ENCODE measurements at places on chromosomes 2 and 18. TPM values are rescaled to one million over a fixed set of nuclear protein-coding genes. Genes with fewer than 3 reads are reported as not detected.
A peak's percentile ranks its signal among the peaks of the same experiment; 100 is the strongest.

The DHRS9 gene
- total RNA-seq: not detected

The HAUS1 gene
- 58.5 TPM for total RNA-seq

The CLEC4F gene
- not detected for total RNA-seq

The PJVK gene
- 2.2 TPM for total RNA-seq

The B3GNT7 gene
- total RNA-seq: not detected

The SLC30A3 gene
- 0.45 TPM for total RNA-seq

- no peak overlapping the region for H3K27ac ChIP-seq
- H3K36me3 ChIP-seq: no peaks in the 10 kb centered on the region
- H3K4me1 ChIP-seq: no peaks in the 10 kb centered on the region
- H3K27me3 ChIP-seq: no peaks in the 10 kb centered on the region
- DNase-seq: no peak
- no peak overlapping the region for H3K4me3 ChIP-seq
These were observed 111.0 kb upstream of the ERBB4 start for GRCh38 chr2:212649646-212650045.

DNA sequence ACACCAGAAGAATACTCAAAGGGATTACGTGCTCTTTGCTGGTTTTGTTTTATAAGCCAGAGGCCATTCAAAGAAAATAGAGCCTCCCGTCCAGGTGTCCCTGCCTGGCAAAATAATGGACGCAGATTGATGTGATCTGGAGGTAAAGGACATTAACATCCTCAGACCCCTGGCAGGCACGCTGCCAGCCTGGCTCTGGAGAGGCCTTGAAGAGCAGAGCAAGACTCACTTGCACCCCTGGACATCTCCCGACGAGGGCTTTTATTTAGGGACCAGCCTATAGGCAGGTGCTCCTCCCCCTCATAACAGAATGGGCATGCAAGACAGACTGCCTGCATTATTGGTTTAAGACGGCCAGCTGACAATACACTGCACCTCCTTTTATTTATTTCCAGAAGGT lies 291.3 kb downstream of the BCL11A start:
- no peaks in the 10 kb centered on the region for H3K4me1 ChIP-seq
- H3K27ac ChIP-seq: no peak overlapping the region
- H3K4me3 ChIP-seq: no peak overlapping the region
- H3K36me3 ChIP-seq: no peaks in the 10 kb centered on the region
- no peak for DNase-seq
- no peaks in the 10 kb centered on the region for H3K27me3 ChIP-seq

- H3K27me3 ChIP-seq: no peaks in the 10 kb centered on the region
- H3K4me3 ChIP-seq: no peak overlapping the region
- H3K36me3 ChIP-seq: no peaks in the 10 kb centered on the region
- H3K27ac ChIP-seq: no peak overlapping the region
- DNase-seq: no peak
These were observed 113.0 kb downstream of the MEP1B start for GRCh38 chr18:32302806-32303205.

DNA sequence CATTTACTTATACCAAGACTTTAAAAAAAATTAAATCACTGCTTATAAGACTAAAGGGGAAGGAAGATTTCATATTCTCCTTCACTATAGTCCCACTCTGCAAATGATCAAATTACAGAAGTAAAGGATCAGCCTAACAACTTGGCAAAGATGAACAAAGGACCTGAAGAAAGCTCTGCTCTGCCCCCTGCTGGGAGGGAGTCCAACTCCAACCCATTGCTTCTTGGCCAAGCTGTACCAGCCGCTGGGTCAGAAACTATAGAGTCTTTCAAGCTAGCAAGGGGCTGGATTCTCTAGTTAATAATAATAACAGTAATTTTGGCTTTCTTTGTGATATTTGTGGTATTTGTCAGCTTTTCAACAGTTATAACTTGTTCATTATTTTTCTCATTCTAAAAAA lies 927.0 kb upstream of the CRIM1 start:
- no peaks in the 10 kb centered on the region for H3K36me3 ChIP-seq
- DNase-seq: peak; percentile 8
- H3K27me3 ChIP-seq: no peaks in the 10 kb centered on the region
- H3K4me1 ChIP-seq: no peaks in the 10 kb centered on the region
- H3K27ac ChIP-seq: no peak overlapping the region

- H3K4me1 ChIP-seq: peaks cover 3% of the 10 kb centered on the region
- no peaks in the 10 kb centered on the region for H3K36me3 ChIP-seq
- DNase-seq: no peak
- H3K4me3 ChIP-seq: no peak overlapping the region
These were observed 267.0 kb upstream of the HS6ST1 start for GRCh38 chr2:128585706-128586105.

- no peak overlapping the region for H3K27ac ChIP-seq
- peaks cover 35% of the 10 kb centered on the region for H3K4me1 ChIP-seq
- no peak overlapping the region for H3K4me3 ChIP-seq
- DNase-seq: no peak
These were observed 165.7 kb downstream of the RTP5 start for GRCh38 chr2:242034996-242035814.

DNA sequence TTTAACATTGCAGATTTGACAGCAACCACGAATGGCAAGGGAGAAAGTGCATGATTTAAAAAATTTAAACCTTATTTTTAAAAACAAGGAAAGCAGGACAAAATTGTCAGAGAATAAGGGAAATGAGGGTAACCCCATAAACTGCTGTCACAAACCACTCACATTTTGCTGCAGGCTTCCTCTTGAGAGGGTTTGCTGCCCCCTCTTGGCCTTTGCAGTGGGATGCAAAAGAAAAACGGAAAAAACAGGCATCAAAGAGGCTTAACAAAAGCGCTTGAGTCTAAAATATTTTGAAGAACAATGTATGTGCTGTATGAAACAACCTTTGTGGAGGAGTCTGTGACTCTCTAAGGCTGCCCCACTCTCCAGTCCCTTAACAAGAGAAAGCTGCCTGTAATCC lies 91.6 kb downstream of the TMX3 start:
- H3K27me3 ChIP-seq: no peaks in the 10 kb centered on the region
- H3K4me1 ChIP-seq: no peaks in the 10 kb centered on the region
- no peak overlapping the region for H3K4me3 ChIP-seq
- no peaks in the 10 kb centered on the region for H3K36me3 ChIP-seq
- no peak overlapping the region for H3K27ac ChIP-seq
- peak; percentile 11 for DNase-seq

GRCh38 chr18:62611453-62612288 lies 88.8 kb downstream of the ZCCHC2 start:
- no peak overlapping the region for H3K4me3 ChIP-seq
- no peak for DNase-seq
- H3K27me3 ChIP-seq: peaks cover 25% of the 10 kb centered on the region
- no peak overlapping the region for H3K27ac ChIP-seq

GRCh38 chr2:84477886-84478285 lies 18.8 kb upstream of the SUCLG1 start:
- H3K4me1 ChIP-seq: peaks cover 17% of the 10 kb centered on the region
- no peak overlapping the region for H3K27ac ChIP-seq
- no peak for DNase-seq
- no peak overlapping the region for H3K4me3 ChIP-seq

DNA sequence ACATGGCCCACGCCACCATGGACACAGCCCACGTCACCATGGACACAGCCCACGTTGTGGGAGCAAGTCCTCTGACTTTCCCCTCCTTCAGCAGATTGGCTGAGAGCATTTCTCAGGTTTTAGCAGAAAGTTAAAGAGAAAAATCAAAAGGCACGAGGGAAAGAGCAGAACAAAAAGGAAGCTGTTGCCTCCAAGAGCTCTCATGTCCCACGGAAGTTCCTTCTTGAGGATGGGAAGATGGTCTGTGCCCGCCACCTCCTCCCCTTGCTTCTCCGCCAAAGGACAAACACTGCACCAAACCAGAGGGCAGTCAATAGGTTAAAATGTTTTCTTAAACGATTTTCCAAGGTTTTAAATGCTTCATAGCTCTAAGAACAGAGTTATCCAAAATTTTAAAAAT lies 148.4 kb downstream of the HDAC4 start:
- peaks cover 73% of the 10 kb centered on the region for H3K4me1 ChIP-seq
- peaks cover 63% of the 10 kb centered on the region for H3K36me3 ChIP-seq
- no peak for DNase-seq
- no peaks in the 10 kb centered on the region for H3K27me3 ChIP-seq
- no peak overlapping the region for H3K27ac ChIP-seq
- H3K4me3 ChIP-seq: no peak overlapping the region

- H3K36me3 ChIP-seq: no peaks in the 10 kb centered on the region
- H3K27ac ChIP-seq: no peak overlapping the region
- H3K27me3 ChIP-seq: no peaks in the 10 kb centered on the region
- H3K4me1 ChIP-seq: no peaks in the 10 kb centered on the region
- no peak overlapping the region for H3K4me3 ChIP-seq
These were observed 12.3 kb upstream of the NEU4 start for GRCh38 chr2:241796610-241797138.

- H3K27ac ChIP-seq: no peak overlapping the region
- no peaks in the 10 kb centered on the region for H3K27me3 ChIP-seq
- peaks cover 4% of the 10 kb centered on the region for H3K4me1 ChIP-seq
These were observed 251.3 kb downstream of the EIPR1 start for GRCh38 chr2:3126171-3126910.

GRCh38 chr2:241637795-241638660 lies 535 bp downstream of the ATG4B start:
- peak overlapping the region; percentile 95 for H3K4me3 ChIP-seq
- H3K27ac ChIP-seq: peak overlapping the region; percentile 98
- peaks cover 31% of the 10 kb centered on the region for H3K36me3 ChIP-seq
- peaks cover 51% of the 10 kb centered on the region for H3K4me1 ChIP-seq
- H3K27me3 ChIP-seq: no peaks in the 10 kb centered on the region
- peak; percentile 31 for DNase-seq

DNA sequence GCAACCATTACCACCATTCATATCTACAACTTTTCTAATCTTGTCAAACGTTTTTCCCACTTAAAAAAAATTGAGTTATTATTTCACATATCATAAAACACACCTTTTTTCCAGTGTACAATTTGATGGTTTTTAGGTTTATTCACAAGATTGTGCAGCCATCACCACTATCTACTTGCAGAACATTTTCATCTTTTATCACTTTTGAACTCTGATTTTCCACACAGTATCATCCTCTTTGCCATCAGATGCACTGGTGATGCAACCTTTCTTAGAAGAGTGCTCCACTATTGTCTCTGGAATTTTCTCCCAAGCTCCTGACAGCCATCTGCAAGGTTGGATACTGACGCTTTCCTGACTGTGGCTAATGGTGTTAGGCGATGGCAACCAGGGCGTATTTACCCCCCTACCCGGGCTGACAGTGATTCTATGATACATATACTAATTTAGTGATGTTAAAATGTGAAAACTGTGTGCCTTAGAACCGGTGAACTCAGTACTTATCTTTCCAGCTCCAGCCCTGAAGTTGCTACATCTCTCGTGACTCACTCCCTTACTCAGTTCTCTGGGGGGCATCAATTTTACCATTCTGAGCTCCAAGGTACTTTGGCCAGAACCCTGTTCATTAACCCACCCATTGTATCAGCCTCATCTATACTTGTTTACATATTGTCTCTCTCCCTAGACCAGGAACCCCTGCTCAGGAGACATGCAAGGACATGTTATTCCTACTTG lies 105.4 kb upstream of the SPRED2 start:
- no peak overlapping the region for H3K4me3 ChIP-seq
- peaks cover 1% of the 10 kb centered on the region for H3K4me1 ChIP-seq
- H3K27ac ChIP-seq: no peak overlapping the region
- H3K27me3 ChIP-seq: peaks cover 4% of the 10 kb centered on the region
- DNase-seq: no peak
- no peaks in the 10 kb centered on the region for H3K36me3 ChIP-seq

DNA sequence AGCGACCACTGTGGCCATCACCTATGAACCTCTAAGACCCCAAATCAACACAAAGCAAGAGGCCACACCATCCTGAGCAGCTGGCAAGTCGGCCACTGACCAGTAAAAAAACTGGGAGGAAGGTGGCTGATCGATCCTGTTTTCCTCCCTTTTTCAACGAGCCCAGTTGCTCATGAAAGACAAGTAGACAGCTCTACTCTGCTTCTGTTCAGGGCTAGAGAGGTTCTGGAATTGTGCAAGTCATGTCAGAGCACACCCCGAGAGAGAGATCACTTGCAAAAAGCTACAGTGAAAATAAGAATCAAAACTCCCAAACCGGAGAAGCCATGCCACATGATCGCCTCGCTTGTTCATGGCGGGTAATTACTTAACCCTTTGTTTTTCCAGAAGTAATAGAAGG lies 34.6 kb downstream of the ZNF516 start:
- H3K4me3 ChIP-seq: no peak overlapping the region
- peaks cover 5% of the 10 kb centered on the region for H3K4me1 ChIP-seq
- H3K36me3 ChIP-seq: no peaks in the 10 kb centered on the region

DNA sequence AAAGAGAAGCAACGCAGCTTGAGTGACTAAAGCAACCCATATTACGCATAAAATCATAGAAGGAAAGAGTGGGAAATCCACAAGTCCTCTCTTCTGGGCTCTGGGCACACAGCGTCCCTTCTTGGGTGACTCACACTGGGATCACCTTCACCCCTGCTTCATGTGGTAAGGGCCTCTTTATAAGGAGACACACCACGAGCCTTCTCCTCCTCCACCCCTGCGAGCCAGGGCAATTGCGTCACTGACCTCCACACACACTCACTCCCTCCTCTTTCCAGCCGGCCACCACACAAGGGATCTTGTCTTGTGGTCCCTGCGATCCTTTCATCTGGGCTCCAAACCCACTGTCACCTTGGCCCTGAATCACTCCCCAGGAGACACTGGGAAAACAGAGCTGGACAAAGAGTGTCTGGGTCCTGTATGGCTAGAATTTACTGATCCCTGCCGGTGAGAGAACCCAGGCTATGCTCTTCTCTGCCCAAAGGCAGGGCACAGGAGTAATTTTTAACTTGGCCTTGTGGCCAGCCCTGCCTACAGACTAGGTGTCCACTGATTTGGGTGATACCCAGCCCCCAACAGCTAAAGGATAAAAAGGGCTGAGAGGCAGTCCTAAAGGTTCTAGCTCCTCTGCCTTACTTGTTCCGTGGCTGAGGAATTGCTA lies 35.3 kb downstream of the NHEJ1 start:
- H3K27ac ChIP-seq: no peak overlapping the region
- no peaks in the 10 kb centered on the region for H3K36me3 ChIP-seq
- H3K27me3 ChIP-seq: no peaks in the 10 kb centered on the region
- DNase-seq: no peak
- no peak overlapping the region for H3K4me3 ChIP-seq

GRCh38 chr2:64751286-64752260 lies 97.9 kb upstream of the SERTAD2 start:
- no peaks in the 10 kb centered on the region for H3K36me3 ChIP-seq
- H3K4me1 ChIP-seq: peaks cover 26% of the 10 kb centered on the region
- no peaks in the 10 kb centered on the region for H3K27me3 ChIP-seq
- peak; percentile 30 for DNase-seq
- H3K4me3 ChIP-seq: peak overlapping the region; percentile 98

GRCh38 chr2:217497843-217498377 lies 504.9 kb downstream of the TNS1 start:
- no peaks in the 10 kb centered on the region for H3K36me3 ChIP-seq
- no peaks in the 10 kb centered on the region for H3K4me1 ChIP-seq
- H3K27ac ChIP-seq: no peak overlapping the region
- H3K27me3 ChIP-seq: no peaks in the 10 kb centered on the region
- DNase-seq: no peak

Data from activated CD4-positive, alpha-beta T cell treated with anti-CD3 and anti-CD28 coated beads, Interleukin-2, amount 10 ng/mL, durations not matched to agents 7 days and 5 days (primary cell).